ENCODE measurements at places on chromosomes 4 and X.
A peak's percentile ranks its signal among the peaks of the same experiment; 100 is the strongest.

- no peak for DNase-seq
Measured at GRCh38 chr4:121861426-121861825, 8.8 kb downstream of the BBS7 start.

DNA sequence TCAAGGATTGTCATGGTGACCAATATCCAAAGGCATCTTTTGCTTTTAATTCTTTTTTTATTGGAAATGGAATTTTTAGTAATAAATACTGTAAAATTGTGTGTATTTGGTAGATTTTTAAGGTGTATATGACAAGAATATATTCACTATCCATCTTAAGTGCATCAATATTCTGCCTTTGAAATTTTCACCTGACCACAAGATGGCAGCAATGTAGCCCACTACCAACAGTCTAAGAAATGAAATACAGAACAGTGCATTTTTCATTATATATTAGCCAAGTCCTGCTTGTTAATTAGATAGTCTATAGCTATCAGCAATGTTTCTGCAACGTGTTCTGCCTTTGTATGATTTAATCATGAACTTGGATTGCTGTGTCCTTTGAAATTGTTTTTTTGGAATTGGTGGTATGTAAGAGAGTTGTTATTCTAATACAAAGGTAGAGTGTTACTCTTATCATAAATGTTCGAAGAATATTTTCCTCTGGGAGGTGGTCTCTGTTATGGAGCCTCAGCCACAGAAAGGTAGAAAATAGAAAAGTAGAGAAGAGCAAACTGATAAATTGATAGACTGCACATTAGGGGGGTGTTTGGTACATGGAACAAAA lies 38.2 kb downstream of the HPGDS start:
- no peak for DNase-seq

DNA sequence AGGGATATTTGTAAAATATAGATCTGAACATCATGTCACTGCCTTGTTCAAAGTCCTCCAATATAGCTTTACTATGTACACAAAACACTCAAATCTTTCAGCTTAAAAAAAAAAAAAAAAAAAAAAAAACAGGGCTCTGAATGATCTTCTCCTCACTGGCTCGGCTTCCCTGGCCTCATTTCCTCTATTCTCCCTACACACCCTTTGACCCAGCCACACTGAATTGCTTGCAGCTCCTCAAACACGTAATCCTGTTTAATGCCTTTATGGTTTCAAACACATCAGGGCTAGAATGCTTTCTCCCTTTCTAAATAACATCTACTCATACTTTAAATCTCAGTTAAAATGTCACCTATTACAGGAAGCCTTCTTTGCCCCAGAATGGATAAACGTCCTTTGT lies 60.8 kb downstream of the MTMR8 start:
- DNase-seq = no peak

GRCh38 chr4:84146300-84146959 lies 352.7 kb downstream of the NKX6-1 start:
- DNase-seq = no peak

GRCh38 chr4:14188214-14188613 lies 560.7 kb upstream of the BOD1L1 start:
- DNase-seq = no peak

- no peak for DNase-seq
Measured at GRCh38 chr4:84500386-84501201, 1.5 kb upstream of the NKX6-1 start.

GRCh38 chrX:110322603-110323002 lies 4.7 kb upstream of the AMMECR1 start:
- no peak for DNase-seq

GRCh38 chr4:26803211-26803861 lies 57.3 kb upstream of the STIM2 start:
- DNase-seq = no peak

GRCh38 chr4:183755596-183755995 lies 96.5 kb downstream of the TRAPPC11 start:
- no peak for DNase-seq

DNA sequence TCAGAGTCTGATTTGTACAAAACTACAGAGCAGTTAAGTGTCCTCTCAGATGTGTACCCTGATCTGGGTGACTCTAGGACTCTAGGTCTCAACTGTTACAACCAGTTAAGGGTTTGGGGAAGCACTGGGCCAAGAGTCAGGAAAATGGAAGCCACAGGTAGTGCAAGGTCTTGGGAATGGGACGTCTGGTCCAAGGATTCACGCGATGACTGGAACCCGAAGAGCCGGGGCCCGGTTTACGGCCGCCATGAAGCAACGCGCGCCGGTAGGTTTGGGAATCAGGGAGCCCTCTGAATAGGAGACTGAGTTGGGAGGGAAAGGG lies 321 bp upstream of the HPRT1 start:
- DNase-seq = no peak

DNA sequence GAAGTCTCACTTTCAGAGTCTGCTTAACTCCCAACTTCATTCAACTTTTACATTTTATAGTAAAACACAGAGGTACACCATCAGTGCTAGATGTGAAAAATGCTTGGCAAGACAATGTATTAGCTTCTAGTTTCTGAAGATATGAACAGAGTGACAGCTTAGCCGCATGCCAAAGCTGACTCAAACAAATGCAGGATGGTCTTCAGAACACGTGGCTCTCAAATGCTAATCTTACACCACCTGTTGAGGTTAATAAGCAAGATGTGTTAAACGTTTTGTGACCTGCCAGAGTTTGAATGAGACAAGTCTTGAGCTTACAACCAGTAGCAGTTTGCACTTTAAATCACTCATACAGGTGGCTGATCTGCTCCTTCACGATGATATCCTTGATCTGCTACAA lies 18.9 kb upstream of the GPM6B start:
- DNase-seq = no peak

- no peak for DNase-seq
Measured at GRCh38 chrX:153739754-153740486, 15.3 kb downstream of the ABCD1 start.

GRCh38 chr4:121138039-121138825 lies 25.9 kb downstream of the TNIP3 start:
- DNase-seq = peak; percentile 60

- no peak for DNase-seq
Measured at GRCh38 chr4:55927803-55928437, 20.8 kb upstream of the CEP135 start.

- no peak for DNase-seq
Measured at GRCh38 chr4:136227315-136227714, 1305.0 kb downstream of the PCDH18 start.

DNA sequence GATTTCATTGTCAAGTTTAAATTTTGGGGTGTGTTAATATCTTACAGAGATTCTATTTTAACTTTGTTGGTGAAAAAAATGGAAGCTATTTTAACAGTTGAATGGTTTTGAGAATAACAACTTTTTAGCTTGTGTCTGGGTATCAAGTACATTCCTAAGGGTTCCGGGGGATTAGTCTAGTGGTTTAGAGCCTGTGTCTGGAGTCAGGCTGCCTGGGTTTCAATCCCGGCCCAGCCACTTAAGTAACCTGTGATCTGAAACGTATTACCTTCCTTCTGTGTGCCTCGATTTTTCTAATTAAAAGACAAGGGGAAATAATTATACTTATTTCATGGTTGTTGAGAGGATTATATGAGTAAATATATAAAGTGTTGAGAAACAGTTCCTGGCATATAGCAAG lies 288.6 kb upstream of the NR3C2 start:
- DNase-seq = no peak

- DNase-seq = no peak
Measured at GRCh38 chrX:151132531-151132930, 43.9 kb upstream of the GPR50 start.

GRCh38 chr4:3421470-3421869 lies 20.3 kb upstream of the HGFAC start:
- DNase-seq = no peak

- no peak for DNase-seq
Measured at GRCh38 chr4:147368948-147369347, 111.9 kb upstream of the EDNRA start.

- DNase-seq = no peak
Measured at GRCh38 chr4:134470544-134470943, 269.0 kb upstream of the PABPC4L start.

DNA sequence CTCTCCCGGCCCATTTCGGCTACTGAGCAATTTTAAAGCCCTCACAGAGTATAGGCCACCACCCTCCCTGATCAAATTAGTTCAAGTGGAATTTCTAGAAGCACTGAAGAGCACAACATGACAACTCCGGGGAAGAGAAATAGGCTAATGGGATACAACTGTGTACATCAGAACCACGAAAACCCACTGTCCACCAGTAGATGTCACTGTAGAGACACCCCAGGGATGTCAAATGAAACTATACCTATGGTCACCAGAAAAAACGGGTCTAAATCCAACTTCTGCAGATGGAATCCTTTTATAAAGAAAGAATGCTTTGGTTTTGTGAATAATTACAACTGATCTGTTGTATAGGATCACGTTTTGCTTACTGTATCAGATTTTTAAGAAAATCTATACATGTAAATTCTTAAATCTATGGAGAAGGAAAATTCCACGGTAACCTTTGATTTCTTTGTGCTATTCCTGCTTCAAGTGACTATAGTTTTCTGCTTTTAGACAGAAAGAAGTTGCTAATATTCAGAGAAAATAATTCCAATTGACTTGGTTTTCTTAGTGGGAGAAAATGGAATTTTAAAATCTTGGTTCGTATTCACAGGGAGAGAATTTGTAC lies 29.5 kb upstream of the MAP3K15 start:
- DNase-seq = no peak

DNA sequence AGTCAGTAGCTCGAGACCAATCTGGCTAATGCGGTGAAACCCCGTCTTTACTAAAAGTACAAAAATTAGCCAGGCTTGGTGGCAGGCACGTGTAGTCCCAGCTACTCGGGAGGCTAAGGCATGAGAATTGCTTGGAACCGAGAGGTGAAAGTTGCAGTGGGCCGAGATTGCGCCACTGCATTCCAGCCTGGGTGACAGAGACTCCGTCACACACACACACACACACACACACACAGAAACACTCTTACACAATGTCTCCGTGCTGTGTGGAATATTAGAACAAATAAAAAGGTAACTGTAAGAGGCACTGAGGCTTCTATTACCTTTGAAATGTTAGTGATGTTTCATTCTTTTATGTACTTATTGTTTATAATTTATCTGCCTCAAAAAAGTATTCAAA lies 326.6 kb downstream of the GPAT3 start:
- DNase-seq = no peak

DNA sequence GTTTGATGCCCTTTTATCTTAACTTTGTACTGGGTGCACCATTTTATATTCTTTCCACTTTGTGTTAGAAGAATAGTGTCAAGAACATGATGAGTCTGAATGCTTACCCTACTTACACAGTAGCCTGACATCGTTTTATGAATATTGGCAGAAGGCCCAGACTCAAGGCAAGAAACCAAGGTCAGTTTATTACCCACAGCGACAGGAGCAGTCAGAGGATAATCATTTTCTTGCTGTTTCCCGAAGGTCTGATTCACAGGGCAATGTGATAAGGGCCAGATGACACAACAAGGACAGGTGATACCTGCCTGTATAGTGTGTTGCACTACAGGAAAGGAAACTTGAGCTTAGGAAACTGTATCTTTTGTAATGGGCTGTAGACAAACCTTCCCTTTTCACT lies 417.4 kb downstream of the SPOCK3 start:
- no peak for DNase-seq

- DNase-seq = no peak
Measured at GRCh38 chrX:22366166-22366702, 93.5 kb downstream of the CBLL2 start.

GRCh38 chr4:152806501-152807125 lies 26.9 kb downstream of the ARFIP1 start:
- no peak for DNase-seq

DNA sequence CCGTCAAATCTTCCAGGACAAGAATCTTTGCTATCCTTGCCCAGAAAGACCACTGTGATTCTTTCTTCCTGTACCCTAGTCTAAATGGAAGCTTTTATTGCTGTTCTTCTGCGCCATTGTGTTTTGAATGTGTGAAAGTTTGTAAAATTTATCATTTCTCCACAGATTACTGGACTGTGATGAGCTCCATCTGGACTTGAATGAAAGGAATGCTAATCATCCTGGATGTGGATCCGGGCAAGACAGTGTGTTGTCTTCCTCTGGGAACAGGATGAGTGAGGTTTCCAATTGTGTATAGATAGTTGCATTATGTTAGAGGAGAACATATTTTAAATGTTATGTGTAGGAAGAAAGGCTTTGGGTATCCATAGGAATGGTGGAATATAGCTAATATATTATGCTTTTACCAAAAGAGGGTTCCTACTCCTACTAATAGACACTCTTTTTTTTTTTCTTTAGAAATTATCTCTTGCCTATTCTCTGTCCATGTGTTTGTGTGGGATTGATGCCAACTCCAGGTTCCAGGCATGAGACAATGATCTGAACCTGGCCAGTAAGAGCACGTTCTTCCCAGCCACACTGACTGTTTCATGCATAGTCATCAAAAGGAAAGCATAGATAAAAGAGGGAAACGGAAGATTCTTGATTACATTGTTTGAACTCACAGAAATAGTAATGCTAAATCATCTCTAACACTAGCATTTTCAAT lies 803.6 kb upstream of the ADGRL3 start:
- DNase-seq = no peak

GRCh38 chr4:13441506-13441905 lies 42.6 kb downstream of the RAB28 start:
- no peak for DNase-seq

Measured in stimulated activated CD4-positive, alpha-beta T cell treated with anti-CD3 and anti-CD28 coated beads, Interleukin-4, amount 100 ng/mL, for 4 hours (primary cell).